Coronary artery (tissue), 2 donors: ENCODE measurements at places on chromosomes 4 and X.

DNA sequence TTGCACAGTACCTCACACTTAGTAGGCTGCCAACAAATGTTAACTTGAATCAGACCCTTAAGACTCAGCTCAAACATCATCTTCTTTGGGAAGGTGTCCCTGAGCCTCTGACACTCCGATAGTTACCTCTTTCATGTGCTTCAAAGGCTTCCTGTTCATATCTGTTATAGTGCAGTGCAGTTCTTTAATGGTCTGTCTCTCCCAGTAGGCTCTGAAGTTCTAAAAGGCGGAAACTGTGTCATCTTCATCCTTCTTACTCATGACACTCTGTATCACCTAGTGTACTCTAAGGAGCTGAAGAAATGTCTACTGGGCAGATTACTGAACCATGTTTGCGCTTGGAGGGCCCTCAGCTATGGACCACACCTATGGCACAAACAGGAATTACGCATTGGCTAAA, 2.1 kb upstream of the DIAPH2 start:
- DNase-seq, result no peak

DNA sequence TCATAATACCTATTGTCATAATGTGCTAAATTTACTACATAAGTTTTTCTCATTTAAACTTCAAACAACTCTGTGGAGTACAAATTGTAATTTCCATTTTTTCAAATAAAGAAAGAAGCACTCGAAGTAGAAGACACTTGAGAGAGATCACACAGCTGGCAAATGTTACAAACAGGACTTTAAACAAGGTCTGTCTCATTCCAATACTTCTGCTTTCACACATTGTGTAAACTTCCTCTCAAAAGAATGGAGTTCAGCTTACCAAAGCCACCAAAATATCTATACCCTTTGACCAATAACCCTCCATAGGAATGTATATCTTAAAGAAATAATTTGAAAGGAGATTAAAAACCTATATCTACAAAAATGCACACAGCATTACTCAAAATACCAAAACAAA, 88.3 kb downstream of the OPHN1 start:
- no peak for DNase-seq

- no peak for DNase-seq
Measured at GRCh38 chr4:72383439-72383838, 185.6 kb downstream of the ADAMTS3 start.

DNA sequence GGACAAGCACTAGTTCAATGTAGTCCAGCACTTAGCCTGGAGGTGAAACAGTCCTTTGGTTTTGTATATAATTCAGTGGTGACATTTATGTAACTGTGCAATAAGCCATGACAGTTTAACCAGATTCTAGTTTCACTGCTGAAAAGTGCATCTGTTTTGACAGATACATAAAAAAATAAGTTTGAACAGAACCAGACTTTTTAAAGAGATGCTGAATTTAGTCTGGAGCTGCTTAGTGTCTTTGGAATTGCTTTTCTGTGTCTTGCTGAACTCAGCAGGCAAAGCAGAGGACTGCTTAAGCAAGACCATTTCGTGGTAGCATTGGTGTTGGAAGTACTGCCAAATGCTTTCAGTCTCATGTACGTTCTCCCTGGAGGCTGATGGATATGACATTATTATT, 393.5 kb downstream of the MAPK10 start:
- no peak for DNase-seq

DNA sequence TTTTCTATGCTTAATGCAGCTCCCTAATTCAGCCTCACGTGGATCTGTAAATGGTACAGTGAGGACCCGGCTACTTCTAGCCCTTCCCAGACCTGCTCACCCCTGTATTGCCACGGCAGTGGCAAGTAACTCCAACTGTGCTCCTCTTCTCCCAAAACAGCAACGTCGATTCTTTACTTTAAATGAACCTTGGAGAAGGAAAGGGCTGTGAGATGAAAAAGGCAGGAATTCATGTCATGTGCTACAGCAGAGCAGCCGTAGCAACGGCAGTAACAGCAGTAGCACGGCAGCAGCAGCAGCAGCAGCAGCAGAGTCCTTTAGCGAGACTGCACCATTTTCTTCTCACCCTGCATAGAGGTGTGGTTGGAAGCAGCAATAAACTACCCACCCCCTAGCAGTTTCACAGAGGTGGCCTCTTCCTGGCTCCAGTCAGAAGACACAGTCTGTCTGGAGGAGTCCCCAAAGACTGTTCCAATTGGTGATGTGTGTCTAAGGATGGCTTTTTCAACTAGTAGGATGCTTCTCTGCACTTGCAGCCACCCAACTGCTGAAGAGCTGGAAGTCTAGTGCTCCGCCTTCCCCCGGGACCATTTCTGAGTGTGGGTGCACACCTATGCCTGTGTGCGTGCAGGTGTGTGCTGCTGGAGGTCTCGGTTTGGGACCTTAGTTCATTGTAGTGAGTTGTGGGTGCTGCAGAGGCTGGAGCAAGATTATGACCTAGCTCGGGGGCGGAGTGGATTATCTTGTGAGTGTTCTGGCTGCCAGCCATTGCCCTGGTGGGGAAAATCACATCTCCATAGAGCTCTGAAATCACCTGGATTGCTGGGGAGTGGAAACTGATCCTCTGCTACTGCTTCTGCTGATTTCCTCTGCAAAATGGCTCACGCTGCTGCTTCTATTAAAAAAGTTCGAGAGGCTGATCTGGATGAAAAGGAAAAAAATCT, 67.2 kb downstream of the ANK2 start:
- no peak for DNase-seq

DNA sequence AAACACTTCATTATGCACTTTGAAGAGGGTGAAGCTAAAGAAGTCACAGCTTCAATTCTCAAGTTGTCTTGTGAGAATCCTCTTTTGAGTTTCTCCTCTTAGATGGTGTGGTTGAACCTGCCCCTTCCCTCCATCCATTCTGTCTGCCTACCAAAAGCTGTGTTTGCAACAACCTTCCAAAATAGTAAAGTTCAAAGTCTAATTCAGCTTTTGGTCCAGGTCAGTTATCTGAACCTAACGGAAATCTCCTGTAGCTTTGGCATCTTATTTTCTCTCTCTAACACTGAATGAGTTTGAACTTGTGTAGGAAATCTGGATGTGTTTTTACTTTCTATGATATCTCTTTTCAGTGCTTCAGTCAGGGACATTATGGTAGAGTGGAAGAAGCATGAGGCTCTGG, 201.7 kb upstream of the AR start:
- DNase-seq, result no peak

DNA sequence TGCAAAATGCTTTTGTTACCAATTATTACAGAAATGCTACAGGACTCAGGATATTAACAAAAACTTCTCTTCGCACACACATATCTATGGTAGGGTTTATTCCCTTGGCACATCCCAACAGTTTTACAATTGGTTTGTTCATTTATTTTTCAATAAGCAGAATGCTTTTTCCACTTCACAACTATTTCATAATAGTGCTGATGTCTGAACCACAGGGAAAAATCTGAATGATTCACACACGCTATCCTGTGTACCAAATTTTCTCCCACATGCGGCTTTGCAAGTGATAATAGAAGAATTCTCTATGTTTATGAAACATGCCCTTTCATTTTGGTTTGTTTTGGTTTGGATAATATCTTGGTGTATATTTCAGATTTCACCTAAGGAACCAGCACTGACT, 725.7 kb upstream of the TENM3 start:
- DNase-seq, result no peak

- no peak for DNase-seq
Measured at GRCh38 chr4:86890790-86891189, 1.4 kb downstream of the C4orf36 start.

- DNase-seq, result no peak
Measured at GRCh38 chrX:95441836-95442235, 1242.8 kb upstream of the DIAPH2 start.

DNA sequence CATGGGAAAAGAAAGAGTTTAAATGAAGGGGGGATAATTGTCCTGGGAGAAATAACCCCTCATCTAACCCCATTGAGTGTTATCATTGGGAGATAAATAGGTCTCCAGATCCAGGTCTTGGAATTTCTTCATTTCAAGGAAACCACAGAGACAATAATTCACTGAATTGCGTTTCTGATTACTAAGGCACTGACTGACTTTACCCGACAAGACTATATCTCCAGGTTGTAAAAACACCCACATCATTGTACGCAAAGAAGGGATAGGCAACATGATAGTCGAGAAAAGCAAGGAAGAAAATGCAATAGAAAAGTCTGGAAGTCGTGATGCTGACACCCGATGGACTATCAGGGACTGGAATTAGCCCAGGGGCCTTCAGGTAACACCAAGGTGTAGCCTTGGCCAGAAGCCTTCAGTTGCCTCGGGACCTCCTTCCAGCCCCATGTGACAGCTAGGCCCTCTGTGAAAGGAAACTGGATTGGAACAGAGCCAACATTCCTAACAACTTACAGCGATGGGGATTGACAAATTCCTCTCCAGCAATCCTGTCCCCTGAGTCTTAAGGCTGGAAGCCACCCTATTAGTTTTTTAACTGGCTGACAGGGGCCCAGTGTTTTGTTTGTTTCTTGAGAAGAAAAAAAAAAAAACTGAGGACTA, 46.5 kb upstream of the RAB9B start:
- no peak for DNase-seq

GRCh38 chrX:12372111-12372510, 233.8 kb downstream of the FRMPD4 start:
- no peak for DNase-seq

DNA sequence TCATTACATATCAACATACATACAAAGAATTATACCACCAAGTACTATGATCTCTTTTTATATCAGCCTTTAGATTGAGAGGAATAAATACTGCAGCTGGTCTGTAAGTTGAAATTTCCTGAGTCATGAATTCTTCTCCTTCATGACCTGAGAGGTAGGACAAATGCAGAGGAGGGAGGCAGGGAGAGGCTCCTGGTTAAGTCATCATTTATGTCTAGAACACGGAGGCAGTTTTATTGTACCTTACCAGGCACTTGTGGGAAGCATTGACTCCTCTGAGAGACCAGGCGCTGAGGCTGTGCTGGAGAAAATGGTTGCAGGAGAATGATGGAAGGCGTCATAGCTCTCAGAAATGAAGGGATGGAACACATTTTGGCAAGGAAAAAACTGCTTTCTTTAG, 12.5 kb upstream of the CASK start:
- DNase-seq, result no peak
